ENCODE measurements at places on chromosomes 1 and 21. TPM values are rescaled to one million over a fixed set of nuclear protein-coding genes. Genes with fewer than 3 reads are reported as not detected.

DNA sequence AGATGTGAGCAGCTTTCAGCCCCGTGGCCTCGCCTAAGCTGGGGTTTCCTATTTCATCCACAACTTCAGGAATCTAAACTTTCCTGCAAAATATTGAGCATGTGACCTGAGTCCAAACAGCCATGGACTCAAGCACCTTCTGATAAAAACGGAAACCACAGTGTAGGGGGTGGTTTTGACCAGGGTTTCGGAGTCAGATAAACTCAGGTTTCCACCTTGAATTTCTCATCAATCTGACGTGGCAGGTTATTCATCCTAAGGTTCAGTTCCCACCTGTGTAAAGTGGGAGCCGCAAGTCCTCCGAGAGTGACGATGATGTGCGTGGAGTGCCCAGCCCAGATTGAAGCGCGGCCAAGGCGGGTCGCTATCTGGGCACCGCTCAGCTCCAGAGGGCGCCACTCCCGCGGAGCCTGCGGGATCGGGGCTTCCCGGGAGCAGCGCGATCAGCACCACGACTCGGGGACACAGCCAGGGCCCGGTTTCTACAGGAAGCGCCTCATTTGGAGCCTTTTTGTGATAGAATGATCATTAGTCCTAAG is 871 bp upstream of the ETS2 start:
- DNase-seq = no peak

- no peak for DNase-seq
Observed at GRCh38 chr1:197285526-197286205, 17.6 kb downstream of the CRB1 start.

GRCh38 chr1:59898927-59899326 is 27.6 kb downstream of the CYP2J2 start:
- DNase-seq = no peak

- DNase-seq = no peak
Observed at GRCh38 chr1:49995734-49996133, 28.0 kb downstream of the AGBL4 start.

- no peak for DNase-seq
Observed at GRCh38 chr21:43274946-43275310, 106.1 kb downstream of the CRYAA start.

- DNase-seq = no peak
Observed at GRCh38 chr1:158212320-158212719, 31.6 kb downstream of the CD1D start.

DNA sequence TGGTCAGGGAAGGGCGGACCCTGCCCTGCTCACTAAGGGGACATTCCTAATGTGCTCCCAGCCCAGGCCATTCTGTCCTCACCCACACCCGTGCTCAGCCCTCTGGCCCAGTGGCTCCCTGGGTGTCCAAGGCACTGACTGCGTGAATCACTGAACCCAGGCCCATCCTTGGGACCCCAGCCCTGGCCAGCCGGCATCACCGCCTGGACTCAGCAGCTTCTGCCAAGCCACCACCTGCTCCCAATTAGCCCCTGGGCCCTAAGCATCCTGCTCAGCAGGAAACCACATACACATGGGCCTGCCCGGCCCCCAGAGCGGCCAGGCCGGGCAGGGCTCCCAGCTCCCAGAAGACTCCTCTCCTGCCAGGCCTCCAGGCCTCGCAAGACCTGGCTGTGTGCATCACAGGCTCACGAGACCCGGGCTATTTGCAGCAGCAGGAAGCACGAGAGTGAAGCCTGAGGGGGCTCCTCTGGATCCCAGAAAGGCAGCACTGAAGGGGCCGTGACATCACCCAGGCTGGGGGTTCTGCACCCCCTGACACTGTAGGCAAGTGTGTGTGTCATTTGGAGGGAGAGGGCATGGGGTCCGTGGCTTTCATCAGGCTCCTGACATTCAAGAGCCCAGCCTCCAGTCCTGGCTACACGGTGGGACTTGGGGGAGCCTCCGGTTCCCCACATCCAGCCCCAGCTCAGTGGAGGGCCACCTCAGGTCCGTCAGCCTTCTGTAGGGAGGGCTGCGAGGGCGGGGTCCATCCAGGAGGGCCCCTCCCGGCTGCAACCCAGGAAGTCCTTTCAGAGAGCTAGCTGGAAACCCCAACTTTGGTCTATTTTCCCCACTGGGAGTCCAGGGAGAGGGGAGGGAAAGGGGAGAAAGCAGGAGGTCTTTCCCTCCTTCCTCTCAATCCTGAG is 1.6 kb downstream of the MFAP2 start:
- peak; percentile 81 for DNase-seq

GRCh38 chr1:227343727-227344551 is 25.6 kb upstream of the CDC42BPA start:
- peak; percentile 91 for DNase-seq

DNA sequence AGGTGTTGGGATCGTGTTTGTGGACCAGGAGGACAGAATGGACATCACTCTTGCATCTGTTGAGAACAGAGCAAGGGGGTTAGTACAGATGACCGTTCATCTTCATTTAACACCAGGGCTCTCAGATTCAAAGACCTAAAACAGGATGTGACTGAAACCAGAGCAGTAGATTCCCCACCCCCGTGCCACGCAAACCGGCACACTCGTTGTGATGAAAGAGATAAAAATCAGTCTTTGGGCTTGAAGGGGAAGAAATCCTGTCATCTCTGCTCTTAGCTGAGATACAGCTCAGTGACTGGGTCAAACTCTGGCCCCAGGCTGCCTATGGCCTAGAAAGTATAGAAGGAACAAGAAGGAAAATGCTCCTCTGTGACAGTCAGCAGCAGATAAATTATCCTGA is 146.2 kb upstream of the KRTAP19-8 start:
- DNase-seq = no peak

- peak; percentile 78 for DNase-seq
Observed at GRCh38 chr21:28805885-28806284, 186.8 kb downstream of the LTN1 start.

GRCh38 chr21:45458281-45459170 is 53.6 kb downstream of the COL18A1 start:
- no peak for DNase-seq

- no peak for DNase-seq
Observed at GRCh38 chr21:46171996-46172862, 12.0 kb downstream of the SPATC1L start.

DNA sequence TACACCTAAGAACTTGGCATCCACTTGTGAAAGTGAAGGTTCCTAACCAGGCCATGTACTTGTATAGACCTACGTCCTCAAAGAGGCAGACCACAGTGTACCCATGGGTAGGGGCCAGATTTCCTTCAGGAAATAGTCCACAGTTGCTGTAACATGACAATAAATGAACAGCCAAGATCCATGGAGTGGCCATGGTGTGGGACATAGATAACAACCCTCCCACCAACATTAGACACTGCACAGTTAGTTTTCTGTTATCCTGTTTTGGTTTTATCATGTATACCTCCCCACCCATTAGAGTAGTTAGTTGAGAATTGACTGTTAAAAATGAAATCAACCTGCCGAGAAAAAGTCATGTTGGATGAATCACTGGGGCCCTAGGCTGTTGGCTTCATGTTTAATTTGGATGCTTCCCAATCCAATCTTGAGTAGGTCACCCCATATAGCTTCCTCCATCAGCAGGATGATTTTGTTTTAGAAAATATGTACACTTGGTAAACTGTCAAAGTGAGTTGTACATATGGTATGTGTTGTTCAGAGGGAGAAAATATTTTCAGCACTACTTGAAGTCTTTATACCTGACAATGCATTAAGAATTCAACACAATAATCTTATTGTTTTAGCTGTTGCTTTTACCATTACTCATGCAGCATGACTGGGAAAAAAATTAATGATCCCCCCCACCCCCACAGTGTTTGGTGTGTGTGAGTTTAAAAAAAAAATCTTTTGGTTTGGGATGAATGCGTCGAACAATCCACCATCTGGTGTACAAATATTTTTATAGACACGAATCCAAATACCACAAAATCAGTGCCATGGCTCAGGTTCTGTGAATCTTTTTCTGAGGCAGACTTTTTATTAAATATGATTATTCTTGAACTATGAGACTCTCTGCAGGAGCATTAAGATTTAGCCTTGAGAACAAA is 88.3 kb upstream of the ARHGAP29 start:
- DNase-seq = peak; percentile 99

- DNase-seq = no peak
Observed at GRCh38 chr1:53288002-53288789, 39.7 kb downstream of the LRP8 start.

DNA sequence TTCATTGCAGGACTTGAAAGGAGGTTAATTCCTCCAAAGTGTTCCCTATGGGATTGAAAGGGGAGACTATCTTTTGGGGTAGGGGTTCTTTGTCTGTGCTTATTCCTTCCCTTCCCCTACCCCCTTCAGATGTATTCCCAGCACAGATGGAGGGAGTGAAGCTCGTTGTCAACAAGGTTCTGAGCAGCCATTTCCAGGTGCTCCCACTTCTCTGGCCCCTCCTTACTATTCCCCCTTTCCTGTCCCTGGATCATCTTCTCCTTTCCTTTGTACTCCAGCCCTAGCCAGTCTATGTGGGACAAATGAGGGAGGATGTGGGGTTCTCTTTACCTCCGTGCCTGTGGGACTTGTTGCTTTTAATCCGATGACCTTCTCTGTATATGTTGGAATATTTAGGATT is 899 bp downstream of the TOMM40L start:
- DNase-seq = no peak

DNA sequence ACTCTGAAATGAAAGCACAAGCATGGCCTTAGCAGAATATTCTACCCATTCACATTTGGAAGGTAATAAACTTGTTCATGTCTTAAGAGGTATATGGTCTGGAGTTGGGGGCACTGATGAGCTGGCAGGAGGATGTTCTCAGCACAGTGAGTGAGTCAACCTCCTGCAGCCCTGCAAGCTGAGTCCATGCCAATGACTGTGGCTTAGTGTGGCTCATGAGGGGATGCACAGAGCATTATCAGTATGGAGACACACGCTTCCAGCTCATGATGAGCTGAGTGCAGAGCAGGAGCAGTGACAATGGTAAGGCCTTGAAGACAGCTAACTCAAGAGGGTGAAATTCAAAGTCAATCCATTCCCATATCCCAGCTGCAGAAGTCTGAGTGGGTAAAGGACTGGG is 102.3 kb downstream of the TNFSF18 start:
- peak; percentile 90 for DNase-seq

GRCh38 chr1:40633931-40634376 is 31.5 kb downstream of the RIMS3 start:
- no peak for DNase-seq

GRCh38 chr1:207981976-207982375 is 71.1 kb upstream of the CD34 start:
- DNase-seq = no peak

DNA sequence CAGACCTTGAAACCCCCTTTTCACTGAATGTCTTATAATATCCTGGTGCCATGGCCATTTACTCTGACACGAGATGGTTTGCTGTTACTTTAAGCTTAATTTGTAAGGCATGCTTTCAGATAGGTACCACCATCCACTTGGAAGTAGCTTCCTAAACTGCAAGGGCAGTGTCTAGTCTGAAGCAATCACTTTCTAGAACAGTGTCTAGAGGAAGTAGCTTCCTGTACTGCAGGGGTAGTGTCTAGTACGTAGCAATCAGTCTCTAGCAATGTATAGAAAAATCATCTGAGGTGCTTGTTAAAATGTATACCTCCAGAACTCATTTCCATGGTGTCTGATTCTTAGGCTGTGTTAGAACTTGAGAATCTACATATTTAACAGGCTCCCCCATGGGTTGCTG is 42.5 kb downstream of the ZBTB40 start:
- no peak for DNase-seq

GRCh38 chr21:45430521-45431501 is 25.8 kb downstream of the COL18A1 start:
- DNase-seq = no peak

DNA sequence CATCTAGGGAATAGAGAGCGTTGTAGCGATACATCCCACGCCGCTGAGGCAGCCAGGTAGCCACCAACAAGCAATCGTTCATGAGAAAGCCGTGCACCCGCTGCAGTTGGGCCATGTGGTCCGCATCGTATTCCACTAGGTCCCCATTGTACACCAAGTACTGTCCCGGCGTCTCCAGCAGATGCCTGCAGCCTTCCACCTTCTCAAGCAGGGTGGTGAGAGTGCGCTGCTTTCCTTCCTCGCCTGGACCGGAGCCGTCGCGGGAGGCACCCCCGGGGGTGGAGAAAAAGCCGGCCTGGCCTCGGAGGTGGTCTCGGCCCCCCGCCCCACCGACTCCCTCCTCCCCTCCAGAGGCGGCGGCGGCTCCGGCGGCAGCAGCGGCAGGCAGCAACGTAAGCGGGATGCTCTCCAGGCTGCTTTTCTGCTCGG is 595 bp downstream of the EXOC8 start:
- no peak for DNase-seq

DNA sequence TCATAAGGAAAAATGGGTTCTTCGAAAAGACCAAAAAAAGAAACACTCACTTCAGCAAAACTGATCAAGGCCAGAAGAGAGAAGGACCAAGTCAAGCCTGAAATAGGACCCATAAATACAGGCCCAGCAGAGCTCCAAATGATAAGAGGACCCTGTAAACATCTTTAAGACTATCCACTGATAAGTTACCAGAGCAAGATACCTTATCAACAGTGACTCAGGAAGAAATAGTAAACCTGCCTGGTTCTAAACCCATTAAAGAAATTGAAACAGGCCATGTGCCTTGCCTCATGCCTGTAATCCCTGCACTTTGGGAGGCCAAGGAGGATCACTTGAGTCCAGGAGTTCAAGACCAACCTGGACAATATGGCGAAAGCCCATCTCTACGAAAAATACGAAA is 81.8 kb upstream of the ERRFI1 start:
- no peak for DNase-seq

DNA sequence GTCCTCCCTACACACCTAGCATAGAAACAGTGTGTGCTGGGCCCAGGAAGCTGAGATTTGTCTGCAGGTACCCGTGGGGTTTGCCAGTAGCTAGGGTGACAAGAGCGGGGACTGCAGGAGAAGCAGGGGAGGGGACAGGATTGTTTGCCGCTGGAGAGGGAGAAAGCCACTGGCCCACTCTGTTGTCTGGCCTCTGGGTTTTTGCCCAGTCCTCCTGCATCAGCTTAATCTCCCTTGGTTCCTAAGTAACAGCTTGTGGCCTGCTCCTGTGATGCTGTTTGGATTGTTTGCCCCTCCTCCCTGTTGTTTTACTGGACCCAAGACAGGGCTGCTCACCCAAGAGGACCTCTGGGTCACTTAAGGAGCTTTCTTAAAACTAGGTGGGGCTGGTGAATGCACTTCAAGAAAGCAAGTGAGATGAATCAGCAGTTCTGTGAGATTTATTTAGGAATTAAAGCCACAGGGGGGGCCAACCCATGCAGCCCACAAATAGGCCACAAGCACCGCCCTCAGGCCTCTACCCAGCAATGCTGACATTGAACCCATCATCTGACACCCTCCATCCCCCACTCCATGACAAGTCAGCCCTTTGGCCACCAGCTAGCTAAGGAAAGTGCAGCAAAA is 142.8 kb downstream of the ZZZ3 start:
- peak; percentile 94 for DNase-seq

The FAM72B gene
- total RNA-seq = 6.2 TPM

The TAL1 gene
- total RNA-seq = not detected

The NR0B2 gene
- not detected for total RNA-seq

The TMEM240 gene
- 3.7 TPM for total RNA-seq

The CELA2B gene
- total RNA-seq = not detected

The GSTM1 gene
- 17.1 TPM for total RNA-seq

The SPOCD1 gene
- total RNA-seq = 36.0 TPM

The PPM1J gene
- total RNA-seq = 1.2 TPM

The EPHA2 gene
- 79.4 TPM for total RNA-seq
